T-helper 1 cell (primary cell): ENCODE measurements at places on chromosomes 1 and 21.

DNA sequence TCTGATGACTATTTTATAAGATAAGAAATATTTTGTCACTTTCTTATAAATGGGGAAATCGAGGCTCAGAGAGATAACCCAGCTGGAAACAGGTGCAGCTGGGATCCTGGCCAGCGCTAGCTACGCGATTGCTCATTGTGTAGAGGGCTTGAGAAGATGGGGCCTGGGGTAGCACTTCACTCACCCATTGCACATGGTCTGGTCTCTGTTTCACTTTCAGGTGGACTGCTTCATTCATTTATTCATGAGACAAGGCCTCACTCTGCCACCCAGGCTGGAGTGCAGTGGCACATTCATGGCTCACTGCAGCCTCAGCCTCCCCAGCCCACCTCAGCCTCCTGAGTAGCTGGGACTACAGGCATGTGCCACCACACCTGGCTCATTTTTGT lies 23.8 kb downstream of the UBE4B start:
- no peak for DNase-seq

DNA sequence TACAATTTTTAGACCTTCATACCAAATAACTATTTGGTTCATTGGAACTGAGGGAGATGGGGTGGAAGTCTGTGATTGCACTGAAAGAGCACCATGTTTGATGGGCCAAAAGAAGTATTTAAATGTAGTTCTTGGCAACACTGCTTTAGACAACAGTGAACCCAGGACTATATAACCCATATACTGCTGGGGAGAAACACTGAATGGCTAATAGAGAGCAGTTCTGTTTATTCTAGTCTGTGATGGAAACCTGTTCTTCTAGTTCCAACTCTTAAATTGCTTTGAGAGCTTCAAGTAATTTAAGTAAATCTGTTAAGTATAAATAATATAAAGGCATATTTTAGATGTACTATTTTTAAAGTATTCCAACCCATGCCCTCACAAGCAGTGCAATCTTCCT lies 96.3 kb downstream of the NIBAN1 start:
- no peak for DNase-seq

DNA sequence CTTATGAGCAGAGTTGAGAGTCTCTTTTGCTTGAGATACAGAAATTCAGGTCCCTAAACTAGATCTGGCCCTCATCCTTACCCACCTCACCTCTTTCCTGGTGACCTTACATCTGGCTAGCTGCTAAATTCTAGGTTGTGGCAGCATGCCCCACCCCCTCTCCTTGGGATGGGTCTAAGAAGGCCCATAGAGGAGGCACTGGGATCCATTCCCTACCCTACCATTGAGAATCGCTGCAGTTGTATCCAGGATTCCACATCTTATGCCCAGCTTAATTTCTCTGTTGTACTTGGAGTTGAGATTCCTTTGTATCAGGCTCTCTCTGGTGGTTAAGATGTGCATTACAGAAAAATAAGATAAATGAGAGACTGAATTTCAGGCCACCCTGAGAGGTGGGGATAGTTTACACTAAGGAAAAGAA lies 9.5 kb upstream of the TMEM39B start:
- no peak for DNase-seq

- peak; percentile 32 for DNase-seq
These were observed 12.1 kb downstream of the IL24 start for GRCh38 chr1:206909161-206909882.

- no peak for DNase-seq
These were observed 185.4 kb downstream of the LMO4 start for GRCh38 chr1:87513966-87514660.

DNA sequence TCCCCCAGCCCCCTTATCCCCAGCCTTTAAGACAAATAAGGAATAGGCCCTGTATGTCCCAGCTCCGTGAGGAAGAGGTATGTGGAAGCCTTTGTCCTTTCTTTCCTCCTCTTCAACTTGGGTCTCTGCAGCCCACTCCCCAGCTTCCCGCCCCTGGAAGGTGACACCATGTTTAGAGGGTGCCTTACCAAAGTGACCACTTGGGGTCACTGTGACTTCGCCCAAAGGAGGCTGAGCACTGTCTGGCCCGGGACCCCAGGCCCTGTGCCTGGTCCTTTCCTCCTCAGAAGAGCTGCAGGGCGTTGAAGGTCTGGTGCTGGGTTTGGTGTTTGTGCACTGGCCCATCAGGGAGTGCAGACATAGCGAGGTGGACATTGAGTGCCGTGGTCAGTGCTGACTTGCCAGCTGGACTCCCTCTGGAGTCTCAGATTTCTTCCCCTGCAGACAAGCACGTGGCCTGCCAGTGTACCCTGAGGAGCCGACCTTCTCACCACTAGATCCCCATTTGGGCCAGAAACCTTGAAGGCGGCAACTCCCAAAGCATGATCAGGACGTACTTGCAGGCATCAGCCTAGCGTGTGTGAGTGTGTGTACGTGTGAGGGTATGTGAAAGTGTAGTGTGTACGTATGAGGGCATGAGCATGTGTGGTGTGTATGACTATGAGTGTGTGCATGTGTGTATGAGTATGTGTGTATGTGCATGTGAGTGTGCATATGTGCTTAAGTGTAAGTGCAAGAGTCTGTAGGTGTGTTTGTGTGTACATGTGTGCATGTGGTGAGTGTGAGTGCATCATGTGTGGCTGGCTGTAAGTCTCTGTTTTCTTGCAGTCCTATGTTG lies 181.4 kb upstream of the KIAA0040 start:
- no peak for DNase-seq
